ENCODE measurements at places on chromosomes 6 and 20.

DNA sequence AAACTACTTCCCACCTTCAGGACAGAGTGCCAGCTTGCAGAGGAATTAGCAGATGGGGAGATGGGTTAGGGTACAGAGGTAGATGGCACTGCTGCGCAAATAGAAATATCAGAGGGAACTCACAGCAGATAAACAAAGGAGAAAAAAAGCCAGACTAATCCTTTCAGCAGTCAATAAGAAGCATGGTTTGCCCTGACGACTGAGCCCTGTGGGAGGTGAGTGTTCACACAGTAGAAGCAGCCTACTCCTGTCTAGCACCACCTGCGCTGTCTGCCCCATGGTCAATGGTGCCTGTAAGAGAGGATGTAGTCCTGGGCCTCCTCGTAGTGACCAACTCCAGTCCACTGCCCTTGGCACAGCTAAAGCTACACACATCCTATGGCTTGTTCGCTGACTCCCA is 174.1 kb downstream of the IBTK start:
- DNase-seq, result no peak

- DNase-seq, result no peak
These were observed 238.4 kb upstream of the AFDN start for GRCh38 chr6:167588181-167588919.

GRCh38 chr6:110322874-110323242 is 35.3 kb downstream of the METTL24 start:
- no peak for DNase-seq

DNA sequence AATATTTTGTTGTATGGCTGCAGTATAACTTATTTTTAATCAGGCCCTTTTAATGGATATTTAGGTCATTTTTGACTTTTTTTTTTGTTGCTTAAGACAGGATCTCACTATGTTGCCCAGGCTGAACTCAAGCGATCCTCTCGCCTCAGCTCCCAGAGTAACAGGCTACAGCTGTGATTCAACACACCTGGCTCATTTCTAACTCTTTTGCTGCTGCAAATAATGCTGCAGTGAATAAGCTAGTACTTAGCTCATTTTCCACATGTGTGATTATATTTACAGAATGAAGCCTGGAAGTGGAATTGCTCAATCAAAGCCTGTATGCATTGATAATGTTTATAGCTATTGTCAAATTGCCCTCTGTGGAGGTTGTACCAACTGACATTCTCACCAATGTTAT is 1.1 kb downstream of the GTSF1L start:
- DNase-seq, result no peak

- no peak for DNase-seq
These were observed 7.9 kb downstream of the GNL1 start for GRCh38 chr6:30548375-30548774.

DNA sequence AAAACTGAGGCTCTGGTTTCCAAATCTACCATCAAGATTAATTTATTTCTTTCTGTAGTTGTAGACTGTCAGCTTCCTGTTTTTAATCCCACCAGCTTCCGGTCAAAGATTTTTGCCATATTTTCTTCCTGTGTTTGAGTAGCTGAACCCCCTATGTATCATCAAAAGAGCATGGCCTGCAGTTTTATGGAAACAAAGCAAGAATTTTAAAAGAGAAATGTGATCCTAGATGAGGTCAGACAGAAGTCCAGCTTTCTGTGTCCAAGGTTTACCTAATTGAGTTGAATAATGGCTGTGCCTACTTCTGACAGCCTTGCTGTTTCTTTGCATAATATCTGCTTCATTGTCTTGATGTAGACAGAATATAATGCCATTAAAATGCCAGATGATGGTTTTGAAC is 163.7 kb downstream of the CARMIL1 start:
- DNase-seq, result no peak

- no peak for DNase-seq
These were observed 46.9 kb upstream of the BACH2 start for GRCh38 chr6:90343576-90343975.

- no peak for DNase-seq
These were observed 12.7 kb downstream of the KCNS1 start for GRCh38 chr20:45088247-45088646.

GRCh38 chr6:107442938-107443607 is 16.3 kb downstream of the PDSS2 start:
- no peak for DNase-seq

DNA sequence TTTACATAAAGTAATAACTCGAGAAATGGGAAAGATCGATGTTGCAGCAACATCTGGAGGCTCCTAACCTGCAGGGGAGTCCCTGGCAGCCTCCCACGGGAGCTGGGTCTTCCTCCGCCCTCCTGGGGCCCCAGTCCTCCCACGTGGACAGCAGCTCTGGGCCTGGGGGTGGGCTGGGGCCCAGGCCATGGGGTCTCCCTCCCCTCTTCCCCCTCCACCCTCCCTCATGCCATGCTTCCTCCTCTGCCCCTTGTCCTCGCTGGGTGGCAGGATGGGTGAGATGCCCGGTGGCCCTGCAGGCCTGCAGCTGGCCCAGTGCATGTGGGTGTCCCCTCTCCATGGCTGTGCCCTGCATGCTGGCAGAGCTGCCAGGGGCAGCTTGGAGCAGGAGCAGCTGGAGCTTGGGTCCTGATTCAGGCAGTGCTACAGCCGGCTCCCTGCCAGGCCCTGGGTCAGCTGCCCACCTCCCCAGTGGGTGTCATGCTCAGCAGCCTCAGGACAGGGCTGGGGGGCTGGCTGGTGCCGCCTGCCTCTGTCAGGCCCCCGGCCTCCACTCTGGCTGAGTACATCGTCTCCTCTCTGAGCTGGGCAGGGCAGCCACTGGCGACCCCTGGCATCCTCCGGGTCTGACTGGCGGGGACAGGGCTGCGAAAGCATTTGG is 48.9 kb upstream of the BHLHE23 start:
- DNase-seq, result no peak

- DNase-seq, result no peak
These were observed 1.3 kb upstream of the KCNQ2 start for GRCh38 chr20:63473555-63474449.

GRCh38 chr6:31057426-31058003 is 47.2 kb downstream of the MUC22 start:
- no peak for DNase-seq

DNA sequence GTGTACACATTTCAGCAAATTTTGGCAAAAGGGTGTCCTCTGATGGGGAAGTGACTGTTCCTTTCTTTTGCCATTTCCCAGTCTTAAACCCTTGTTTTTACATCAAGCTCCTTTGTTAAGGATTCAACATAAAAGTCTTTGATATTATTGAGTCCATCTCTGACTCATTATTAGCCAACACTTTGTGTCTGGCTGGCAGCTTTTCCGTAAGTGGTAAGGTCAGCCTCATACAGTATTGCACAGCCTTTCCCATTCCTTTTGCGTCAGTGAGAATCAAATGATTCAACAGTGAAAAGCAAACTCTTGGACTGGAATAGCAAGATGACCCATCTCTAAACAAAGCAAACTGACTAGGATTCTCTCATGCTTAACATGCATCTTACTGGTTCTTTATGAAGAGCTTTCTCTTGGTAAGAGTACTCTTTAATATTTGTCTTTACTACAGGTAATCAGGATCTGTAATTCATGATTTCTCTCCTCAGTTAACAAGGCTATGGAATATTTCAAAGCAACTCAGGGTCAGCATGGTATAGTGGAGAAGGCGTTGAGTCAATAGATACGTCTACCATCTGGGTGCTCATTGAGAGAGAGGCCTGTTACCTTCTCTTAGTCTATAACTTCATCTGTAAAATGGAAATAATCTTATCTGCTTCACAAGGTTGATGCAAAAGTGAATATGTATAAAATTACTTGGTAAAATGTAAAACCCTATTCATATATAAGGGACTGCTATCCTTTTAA is 183.6 kb downstream of the PRL start:
- DNase-seq, result no peak

- no peak for DNase-seq
These were observed 13.1 kb downstream of the MTHFD1L start for GRCh38 chr6:150878347-150879213.

GRCh38 chr6:138517635-138518034 is 18.3 kb upstream of the NHSL1 start:
- DNase-seq, result peak; percentile 39

- no peak for DNase-seq
These were observed 511.8 kb upstream of the JARID2 start for GRCh38 chr6:14734052-14734415.

DNA sequence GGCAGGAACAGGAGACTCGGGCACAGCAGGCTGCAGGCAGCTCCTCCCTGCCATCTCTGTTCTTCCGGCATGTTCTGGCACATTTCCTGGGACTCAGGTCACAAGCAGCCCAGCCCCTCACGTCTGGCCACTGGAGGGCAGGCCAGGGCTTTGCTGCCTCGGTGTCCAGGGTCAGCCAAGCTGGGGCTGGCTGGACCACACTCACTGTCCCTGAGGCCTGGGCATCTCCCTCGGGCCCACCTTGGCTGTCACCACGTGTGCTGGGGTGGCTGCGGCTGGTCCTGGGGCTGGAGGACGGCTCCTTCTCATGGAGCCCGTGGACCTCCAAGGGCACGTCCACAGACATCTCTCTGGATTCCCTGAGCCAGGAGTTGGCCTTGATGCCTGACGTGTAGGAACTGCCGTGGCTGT is 18.5 kb downstream of the FRMD1 start:
- DNase-seq, result no peak

DNA sequence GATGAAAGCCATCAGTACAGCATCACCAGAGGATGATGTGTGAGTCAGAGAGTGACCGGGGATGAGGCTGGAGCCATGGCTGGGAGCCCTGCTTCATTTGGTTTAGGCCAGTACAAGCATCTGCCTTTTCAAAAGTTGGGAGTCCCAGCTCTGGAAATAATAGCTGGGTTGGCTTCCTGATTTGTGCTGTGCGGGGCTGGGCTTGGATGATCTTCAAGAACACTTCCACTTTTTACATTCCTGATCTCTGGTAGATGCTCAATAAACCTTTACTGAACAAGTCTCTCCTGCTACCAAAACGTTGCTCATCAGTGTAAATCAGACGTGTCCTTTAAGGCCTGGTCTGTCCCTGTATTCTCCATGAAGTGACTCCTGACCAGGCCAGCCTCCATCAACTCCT is 44.1 kb upstream of the ADGRF4 start:
- no peak for DNase-seq

- DNase-seq, result no peak
These were observed 6.1 kb upstream of the IFT52 start for GRCh38 chr20:43584448-43585136.

- no peak for DNase-seq
These were observed 11.1 kb downstream of the RRAGD start for GRCh38 chr6:89400912-89401399.
